ENCODE measurements at places on chromosomes 4 and X.
A peak's percentile ranks its signal among the peaks of the same experiment; 100 is the strongest.

DNA sequence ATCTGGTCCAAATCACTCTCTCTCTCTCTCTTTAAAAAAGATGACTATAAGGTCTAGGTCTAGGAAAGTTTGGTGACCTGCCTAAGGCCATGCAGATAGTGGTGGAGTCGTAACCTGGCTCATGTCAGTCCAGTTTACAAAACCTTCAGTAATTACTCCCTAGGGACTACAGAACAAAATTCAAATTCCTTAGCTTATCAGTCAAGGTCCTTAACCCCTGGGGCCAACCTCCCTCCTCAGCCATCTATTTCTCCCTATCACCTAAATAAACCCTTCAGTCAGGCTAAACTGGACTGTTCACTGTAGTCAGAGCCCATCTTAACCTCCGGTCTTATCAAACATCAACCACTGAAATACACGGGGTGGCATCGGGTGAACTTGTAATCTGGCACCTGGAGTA lies 68.9 kb downstream of the MAP3K15 start:
- no peak for DNase-seq

DNA sequence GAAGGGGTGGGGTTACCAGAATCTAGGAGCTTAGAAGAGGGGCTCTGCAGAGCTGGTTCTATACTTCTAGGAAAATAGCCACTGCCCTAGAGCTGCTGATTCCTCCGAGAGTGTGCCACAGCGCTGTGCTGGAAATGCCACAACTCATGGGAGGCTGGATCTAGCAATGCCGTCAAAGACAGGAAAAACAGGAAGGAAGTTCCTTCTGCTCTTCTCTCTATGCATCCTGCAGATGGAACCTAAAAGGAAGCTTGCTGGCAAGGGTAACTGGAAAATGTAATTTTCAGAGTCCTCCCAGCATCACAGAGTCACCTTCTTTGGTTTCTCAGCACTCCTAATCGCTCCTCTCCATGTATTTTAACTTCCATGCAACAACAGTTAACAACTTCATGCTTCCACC lies 121.2 kb upstream of the TLL1 start:
- no peak for DNase-seq

- DNase-seq = peak; percentile 6
These were observed 530.1 kb upstream of the SLIT2 start for GRCh38 chr4:19721587-19721986.

DNA sequence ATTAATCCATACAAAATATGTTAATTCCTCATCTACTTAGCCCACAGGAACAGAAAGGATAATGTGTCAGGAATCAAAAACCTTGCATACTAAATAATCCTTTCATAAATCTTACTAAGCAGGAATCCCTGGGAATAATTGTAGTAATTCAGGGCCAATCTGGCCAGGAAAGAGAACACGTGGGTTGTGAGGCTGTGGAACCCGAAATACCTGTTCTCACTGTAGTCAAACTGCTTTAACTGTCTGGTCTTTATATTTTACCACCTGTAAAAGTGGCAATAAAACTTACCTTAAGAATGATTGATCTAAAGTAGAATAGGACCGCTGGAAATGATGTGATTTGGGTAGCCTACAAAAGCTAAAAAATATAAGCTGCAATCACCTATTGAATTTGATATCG lies 1620.9 kb downstream of the STIM2 start:
- no peak for DNase-seq

DNA sequence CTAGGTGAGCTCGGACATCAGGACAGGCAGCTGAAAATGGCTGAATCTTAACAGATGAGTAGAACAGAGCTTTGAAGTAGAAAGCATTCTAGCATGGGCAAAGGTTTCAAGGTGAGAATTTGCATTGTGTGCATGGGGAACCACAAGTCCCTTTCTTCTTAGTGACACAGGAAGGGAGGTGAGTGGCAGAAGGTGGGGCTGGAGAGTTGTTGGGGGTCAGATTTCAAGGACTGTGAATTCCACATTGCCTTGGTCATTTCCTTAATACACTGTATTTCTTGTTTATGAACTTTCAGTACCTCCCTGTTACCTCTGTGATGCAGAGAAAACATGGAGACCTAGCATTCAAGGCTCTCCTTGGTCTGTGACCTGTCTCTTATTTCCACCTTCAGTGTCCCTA lies 4.1 kb downstream of the APEX2 start:
- DNase-seq = no peak

- no peak for DNase-seq
These were observed 324.8 kb upstream of the INTU start for GRCh38 chr4:127307996-127308395.

DNA sequence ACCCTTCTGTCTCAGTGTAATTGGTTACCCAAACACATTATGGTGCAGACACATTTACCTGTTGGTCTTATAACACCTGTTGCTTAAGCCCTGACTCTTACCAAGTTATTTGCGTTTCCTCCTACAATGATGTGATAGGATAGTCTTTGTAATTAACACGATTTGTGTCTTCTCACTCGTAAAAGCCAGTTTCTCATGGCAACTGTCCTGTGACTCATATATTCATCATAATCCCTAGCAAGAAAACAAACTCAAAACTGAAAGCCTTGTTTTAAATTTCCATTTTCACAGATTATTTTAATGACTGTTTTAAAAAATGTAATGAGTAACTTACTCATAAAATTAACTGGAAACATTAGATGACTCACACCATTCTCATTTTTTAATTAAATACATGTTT lies 495.2 kb downstream of the NLGN4X start:
- DNase-seq = no peak

GRCh38 chr4:68272860-68273259 lies 27.4 kb upstream of the TMPRSS11B start:
- DNase-seq = no peak

- no peak for DNase-seq
These were observed 103.9 kb downstream of the STIM2 start for GRCh38 chr4:26964512-26964911.

DNA sequence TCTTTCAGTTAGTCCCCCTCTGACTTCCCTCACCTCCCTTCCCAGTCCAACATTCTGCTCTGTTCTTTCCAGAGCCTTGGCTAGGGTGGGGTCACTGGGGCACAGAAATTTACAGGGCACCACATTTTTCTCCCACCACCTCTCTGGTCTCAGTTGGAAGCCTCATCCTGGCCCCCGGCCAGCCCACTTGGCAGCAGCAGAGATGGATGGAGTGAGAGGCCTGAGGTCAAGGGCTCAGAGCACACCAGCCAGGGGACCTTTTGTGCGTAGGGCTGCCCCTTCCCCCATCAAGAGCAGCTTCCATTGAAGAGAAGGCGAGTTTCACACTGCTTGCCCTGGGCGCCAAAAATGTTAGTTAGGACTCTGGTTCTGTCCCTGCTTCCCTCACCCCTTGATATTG lies 230.9 kb downstream of the SOX3 start:
- no peak for DNase-seq

GRCh38 chr4:68673143-68673542 lies 2.7 kb upstream of the UGT2B15 start:
- no peak for DNase-seq

GRCh38 chrX:119187298-119187697 lies 48.8 kb upstream of the PGRMC1 start:
- peak; percentile 72 for DNase-seq

- no peak for DNase-seq
These were observed 119.3 kb downstream of the ADAMTS3 start for GRCh38 chr4:72449705-72450104.

DNA sequence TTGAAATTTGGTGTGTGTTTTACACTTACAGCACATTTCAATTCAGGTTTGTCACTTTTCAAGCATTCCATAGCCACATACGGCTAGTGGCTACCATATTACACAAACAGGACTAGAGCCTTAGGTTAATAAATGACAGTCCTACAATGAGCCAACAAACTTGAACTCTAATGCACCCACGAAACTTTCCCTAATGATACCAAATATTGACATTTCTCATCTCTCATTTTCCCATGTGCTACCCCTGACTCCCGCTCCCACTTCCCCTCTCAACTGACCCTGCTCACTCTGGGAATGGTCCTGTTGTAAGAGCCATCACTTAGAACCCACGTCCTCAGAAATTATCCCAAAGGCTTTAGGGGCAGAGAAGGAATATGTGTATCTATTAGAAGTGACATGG lies 4.9 kb upstream of the TLR10 start:
- no peak for DNase-seq

- DNase-seq = peak; percentile 85
These were observed 73.4 kb upstream of the TTC29 start for GRCh38 chr4:147019091-147019490.

DNA sequence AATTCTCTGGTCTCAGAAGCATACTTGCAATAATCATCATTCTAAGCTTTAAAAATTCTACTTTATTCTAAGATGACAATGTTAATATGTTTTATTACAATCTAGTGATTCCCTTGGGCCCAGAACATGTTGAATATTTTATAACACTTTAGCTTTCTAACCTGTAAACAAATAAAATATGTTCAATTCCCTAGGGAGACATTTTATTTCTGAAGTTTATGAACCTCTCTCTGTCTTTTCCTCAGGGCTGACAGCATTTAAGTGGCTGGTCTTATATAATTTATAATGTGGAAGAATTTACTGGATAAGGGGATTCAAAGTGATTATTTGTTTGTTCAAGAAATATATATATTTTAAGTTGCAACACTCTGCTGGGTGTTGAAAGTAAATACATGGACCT lies 55.3 kb upstream of the NPFFR2 start:
- no peak for DNase-seq

GRCh38 chrX:18297251-18297650 lies 57.2 kb downstream of the SCML2 start:
- peak; percentile 25 for DNase-seq

GRCh38 chr4:40594261-40595178 lies 35.1 kb downstream of the RBM47 start:
- no peak for DNase-seq

GRCh38 chr4:103753868-103754653 lies 34.3 kb upstream of the TACR3 start:
- DNase-seq = no peak

DNA sequence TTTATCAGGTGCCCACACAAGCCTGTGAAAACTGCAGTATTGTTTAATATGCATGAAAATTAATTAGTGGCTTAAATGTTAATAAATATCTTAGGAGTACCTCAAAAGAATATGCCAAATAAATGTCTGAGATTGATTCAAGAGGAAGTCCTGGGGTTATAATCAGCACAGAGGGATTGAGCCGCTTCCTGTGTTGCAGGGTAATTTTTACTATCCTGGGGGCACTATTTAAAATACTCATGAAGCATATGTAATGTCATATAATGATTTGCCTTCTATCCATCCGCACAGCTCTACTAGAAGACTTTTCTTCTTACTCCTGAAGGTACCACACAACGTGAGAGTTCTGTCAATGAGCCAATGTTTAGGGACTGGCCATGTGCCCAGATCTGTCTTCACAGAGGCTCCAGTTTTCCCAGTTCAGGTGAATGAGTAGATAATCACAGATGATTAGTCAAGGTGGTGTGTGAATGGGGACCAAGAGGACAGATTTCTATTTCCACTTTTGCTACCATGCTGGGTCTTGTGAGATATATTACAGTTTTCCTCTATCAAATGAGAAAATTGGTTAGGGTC lies 233.3 kb downstream of the USP46 start:
- no peak for DNase-seq

DNA sequence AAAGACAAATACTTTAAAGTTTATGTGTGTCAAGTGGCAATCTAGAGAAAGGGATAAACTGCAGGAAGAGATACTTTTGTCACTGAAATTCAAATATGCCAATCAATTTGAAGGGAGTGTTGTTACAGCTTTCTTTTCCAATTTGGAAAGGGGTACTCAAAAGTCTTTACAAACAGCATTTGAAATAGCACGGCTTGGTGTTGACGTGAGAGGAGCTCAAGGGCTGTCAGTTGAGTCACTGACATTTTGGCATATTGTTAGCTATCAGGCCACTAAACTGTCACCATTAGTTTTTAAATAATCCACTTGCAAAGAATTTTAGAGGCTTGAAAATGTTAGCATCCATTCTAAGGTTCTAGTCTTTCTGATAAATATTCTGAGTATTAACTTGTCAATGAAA lies 698.4 kb downstream of the IL1RAPL1 start:
- DNase-seq = no peak

DNA sequence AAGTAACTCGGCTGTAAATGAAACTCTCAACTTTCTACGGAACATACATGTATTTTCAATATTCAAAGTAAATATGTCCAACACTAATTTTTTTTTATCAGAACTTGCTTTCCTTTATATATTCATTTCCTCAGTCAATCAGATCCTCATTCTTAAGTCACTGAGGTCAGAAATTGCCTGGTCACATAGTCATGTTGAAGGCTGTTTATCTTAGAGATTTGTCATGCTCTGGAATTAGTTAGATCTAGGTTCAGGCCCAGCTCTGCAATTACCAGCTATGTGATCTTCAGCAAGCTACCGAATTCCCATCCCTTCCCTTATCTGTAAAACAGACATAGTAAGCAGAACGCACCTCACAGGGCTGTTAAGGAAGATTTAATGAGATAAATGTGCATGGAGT lies 228.8 kb downstream of the SPCS3 start:
- DNase-seq = no peak

DNA sequence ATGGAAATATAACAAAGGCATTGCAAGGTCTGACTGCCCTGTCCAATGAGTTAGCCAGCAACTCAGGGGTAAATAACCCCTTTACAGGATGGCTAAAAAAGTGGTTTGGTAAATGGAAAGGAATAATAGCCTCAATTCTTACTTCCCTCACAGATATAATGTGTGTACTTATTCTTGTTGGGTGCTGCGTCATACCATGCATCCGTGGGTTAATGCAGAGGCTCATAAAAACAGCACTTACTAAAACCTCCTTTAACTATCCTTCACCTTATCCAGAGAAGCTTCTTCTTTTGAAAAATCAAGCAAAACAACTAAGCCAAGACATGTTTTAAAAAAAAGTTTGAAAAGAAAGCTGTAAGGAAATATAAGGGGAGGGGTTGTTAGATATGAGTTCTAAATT lies 301.0 kb downstream of the PAPSS1 start:
- no peak for DNase-seq

GRCh38 chr4:155114790-155115189 lies 93.6 kb upstream of the NPY2R start:
- no peak for DNase-seq

GRCh38 chr4:109389369-109390114 lies 44.1 kb upstream of the SEC24B start:
- no peak for DNase-seq

DNA sequence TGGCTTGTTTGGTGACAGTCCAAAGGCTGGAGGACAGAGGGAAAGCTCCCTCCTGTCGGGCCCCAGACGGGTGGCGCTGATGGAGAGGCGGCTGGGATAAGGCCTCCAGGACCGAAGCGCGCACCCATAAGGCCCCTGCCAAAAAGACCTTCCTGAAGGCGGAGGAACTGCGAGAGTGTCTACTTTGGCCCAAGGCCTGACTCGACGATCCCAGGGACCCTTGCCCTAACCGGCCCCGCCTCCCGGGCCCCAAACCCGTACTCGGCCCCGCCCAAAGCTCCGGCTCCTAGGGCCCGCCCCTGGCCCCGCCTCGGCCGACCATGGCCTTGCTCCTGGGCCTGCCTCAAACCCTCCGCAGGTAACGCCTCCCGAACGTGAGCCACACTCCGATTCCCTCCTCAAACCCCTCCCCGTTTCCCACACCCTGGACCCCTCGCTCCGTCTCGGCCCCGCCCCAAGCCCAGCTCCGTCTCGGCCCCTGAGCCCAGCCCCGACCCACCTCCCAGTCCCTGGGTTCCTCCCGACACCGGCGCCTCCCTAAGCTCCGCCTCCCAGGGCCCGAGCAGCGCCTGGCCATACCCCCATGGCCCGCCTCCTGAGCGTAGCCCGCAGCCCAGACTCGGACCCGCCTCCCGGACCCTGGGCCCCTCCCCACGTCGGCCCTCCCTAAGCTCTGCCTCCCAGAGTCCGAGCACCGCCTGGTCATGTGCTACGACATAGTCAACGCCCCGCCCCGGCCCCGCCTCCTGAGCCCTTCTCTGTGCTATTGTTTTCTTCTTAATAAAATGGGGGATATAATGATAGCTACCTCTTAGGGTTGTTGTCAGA lies 90.0 kb upstream of the DRD5 start:
- DNase-seq = peak; percentile 86
